Activated CD4-positive, alpha-beta T cell treated with anti-CD3 and anti-CD28 coated beads, Interleukin-2, Interleukin-6, amounts not matched to agents 100 ng/mL and 50 ng/mL, durations not matched to agents 16 hours and 8 hours (primary cell): ENCODE measurements at places on chromosomes 3 and 15.

DNA sequence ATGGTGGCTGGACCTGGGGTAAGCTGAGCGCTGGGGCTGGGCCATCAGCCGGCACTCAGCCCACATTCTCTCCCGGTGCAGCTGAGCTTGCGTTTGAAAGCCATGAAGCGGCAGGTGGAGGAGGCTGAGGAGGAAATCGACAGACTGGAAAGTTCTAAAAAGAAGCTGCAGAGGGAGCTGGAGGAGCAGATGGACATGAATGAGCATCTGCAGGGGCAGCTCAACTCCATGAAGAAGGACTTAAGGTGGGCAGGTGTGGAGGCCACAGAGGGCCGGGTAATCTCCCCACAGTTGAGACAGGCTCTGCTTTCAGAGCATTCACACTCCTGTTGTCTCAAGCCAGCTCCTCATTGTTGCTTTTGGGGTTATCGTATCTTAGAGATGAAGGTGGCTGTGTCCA, 45.7 kb upstream of the MYZAP start:
- no peak for DNase-seq

DNA sequence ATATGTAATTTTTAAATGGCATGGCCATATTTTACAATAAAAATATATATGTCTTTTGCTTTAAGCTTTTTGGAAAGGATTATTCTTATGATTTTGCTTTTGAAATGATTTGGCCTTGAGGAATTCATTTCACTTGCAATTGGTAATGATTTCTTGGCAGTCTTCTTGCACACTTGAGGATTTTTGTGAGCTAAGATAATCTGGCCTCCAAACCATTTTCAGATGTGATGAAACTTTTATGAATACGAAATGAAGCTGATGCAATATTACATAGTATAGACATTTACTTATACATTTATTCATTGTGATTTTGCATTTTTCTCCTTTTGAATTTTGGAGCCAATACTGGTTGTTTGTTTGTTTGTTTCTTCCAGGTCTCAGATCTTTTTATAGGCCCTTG, 6.4 kb upstream of the SH2D7 start:
- DNase-seq, result no peak

DNA sequence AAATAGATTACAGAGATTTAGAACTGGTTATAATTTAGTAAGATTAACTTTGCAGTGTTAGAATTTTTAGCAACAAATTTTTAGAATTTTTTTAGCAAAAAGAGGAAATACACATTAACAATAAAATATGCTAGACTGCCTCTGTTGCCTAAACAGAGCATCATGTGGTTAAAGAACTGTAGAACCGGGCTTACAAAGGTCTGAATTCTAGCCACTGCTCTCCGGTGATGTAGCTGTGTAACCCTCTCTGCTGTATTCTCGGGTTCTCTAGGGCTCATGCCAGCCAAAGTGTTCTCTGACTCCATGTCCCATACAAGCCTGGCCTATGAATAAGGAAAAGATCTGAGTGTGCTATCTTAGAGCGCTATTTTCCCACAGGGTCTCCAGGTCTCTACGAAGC, 2.9 kb upstream of the P2RY12 start:
- DNase-seq, result no peak

GRCh38 chr3:149593418-149594160, 64.2 kb downstream of the WWTR1 start:
- DNase-seq, result no peak

DNA sequence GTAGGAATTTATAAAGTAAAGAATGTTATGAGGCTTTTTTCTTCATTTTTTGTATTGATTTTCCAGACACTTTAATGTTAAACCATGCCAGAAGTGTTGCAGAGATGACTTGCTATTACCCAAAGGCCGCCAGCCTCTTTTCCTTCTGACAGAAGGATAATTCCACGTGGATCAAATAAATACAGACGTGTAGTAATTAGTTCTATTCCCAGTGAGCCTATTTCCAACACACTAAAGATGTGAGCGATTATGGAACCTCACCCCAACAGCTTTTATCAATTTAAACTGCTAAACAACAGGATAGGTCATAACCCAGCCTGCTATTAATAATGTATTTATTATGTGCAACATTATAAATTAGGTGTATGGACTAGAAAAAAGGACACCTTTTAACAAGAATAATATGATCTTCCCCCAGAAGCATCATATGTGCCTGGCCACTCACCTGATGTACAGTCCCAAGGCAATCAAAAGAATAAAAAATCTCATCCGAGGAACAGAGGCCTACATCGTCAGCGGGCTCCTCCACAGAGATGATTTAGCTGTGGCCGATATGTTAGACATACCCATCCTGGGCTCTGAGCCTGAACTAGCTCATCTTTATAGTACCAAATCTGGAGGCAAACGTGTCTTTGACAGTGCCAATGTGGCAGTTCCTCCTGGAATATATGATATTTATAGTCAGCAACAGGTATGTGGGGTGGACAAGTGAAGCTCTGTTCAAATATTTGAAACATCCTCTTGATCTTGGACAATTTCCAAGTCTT, 125.9 kb upstream of the C15orf61 start:
- DNase-seq, result no peak

DNA sequence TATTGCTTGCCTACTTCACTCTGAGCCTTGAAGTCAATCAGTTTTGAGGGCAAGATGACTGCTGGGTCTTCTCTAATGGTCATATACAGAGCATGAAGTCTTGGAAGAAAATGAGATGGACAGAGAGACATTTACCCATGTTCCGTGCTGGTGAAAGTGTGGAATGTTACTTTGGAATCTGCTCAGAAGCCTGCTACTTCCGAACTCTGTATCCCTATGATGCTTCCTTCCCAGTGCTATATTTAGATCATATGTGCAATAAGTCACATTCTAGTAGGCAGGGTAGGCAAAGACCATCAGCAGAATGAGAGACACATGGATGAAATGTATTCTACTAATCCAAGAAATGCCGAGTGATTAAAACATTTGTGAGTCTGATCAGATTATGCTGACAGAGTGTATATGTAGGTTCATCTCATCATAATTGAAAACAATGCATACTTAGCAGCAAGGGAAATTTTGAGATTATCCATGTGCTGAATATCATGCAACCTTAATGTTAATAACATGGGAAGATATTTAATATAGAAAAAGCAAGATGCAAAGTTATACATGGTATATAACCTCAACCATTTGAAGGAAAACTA, 60.5 kb downstream of the RAB7A start:
- DNase-seq, result no peak

DNA sequence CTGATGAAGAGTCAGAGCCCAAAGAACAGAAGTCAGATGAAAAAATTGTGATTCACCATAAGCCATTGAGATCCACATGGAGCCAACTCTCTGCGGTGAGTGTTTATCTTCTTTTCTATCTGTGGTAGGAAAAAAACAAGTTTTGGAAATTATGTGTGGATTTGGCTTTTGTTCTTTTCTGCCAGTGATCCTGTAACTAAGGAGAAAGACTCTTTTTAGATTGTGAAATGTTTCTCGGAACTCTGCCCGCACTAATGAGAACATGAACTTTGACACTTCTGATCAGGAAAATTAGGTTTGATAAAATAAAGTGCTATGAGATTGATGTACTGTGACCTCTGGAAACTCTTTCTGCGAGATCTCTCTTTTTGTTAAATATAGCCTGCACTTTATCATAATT, 8.4 kb downstream of the ARHGEF26 start:
- DNase-seq, result no peak

GRCh38 chr15:35399901-35400300, 146.1 kb downstream of the DPH6 start:
- no peak for DNase-seq

- DNase-seq, result no peak
Observed at GRCh38 chr15:31930967-31931366, 99.3 kb upstream of the CHRNA7 start.

GRCh38 chr3:123627673-123628670, 43.1 kb upstream of the HACD2 start:
- DNase-seq, result no peak

GRCh38 chr3:69566275-69566674, 173.0 kb upstream of the MITF start:
- no peak for DNase-seq

DNA sequence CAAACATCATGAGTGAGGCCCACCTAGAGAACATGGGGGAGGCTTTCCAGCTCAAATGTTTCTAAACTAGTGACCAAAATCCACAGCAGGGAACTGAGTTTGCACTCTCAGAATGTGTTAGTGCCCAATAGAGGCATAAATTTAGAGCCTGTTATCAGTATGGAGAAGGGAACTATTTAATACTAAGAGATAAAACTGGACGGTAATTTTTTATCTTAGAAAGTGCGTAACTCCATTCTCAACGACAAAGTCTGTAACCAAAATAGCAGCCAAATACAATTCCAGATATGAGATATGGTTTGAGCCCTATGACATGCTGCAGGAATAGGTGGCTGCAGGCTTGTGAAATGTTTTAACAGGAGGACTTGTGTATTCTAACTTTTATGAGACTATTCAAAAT, 3.5 kb downstream of the B3GALNT1 start:
- no peak for DNase-seq

GRCh38 chr15:28967066-28967465, 81.3 kb downstream of the APBA2 start:
- no peak for DNase-seq

DNA sequence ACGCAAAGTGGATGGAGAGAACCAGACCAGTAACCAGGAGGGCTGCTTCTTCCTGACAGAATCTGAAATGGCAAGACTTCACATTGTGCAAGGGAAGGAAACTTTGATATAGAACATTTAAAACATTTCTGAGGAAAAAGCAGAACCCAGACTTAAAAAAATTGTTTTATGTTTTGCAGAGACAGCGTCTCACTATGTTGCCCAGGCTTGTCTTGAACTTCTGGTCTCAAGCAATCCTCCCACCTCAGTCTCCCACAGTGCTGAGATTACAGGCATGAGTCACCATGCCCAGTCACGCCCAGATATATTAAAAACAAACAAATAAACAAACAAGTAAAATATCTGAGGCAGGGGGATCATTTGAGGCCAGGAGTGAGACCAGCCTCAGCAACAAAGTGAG, 46.2 kb downstream of the CRTAP start:
- DNase-seq, result no peak

GRCh38 chr15:74415966-74416916, 17.5 kb downstream of the SEMA7A start:
- no peak for DNase-seq

- DNase-seq, result no peak
Observed at GRCh38 chr3:59499000-59499399, 449.2 kb upstream of the CFAP20DC start.

DNA sequence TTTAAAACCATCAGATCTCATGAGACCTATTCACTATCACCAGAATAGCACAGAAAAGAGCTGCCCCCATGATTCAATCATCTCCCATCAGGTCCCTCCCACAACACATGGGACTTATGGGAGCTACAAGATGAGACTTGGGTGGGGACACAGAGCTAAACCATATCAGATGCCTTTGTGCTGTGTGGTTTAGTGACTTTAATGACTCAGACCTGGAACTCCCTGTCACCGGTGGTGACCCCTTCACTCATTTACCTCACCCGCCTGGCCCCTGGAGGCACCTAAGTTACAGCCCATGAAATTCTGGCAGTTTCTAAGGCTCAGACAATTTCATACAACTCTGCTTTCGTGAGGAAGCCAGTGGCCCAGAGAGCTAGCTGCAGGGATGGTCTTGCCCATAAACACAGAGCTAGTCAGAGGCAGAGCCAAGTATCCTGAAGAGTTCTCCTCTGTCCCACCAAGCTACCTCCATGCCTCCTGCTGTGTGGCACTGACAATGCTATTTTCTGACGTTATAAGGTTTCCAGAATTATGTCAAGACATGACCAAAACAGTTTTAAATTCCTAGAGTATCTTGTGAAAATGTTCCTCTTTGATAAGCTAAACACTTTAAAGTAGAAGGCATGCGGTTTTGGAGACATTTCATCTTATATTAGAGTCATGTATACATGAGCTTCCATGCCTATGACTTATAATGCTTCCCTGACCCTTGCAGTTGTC, 231.1 kb upstream of the IL12A start:
- no peak for DNase-seq

- DNase-seq, result no peak
Observed at GRCh38 chr15:49060710-49061495, 14.7 kb upstream of the SECISBP2L start.

DNA sequence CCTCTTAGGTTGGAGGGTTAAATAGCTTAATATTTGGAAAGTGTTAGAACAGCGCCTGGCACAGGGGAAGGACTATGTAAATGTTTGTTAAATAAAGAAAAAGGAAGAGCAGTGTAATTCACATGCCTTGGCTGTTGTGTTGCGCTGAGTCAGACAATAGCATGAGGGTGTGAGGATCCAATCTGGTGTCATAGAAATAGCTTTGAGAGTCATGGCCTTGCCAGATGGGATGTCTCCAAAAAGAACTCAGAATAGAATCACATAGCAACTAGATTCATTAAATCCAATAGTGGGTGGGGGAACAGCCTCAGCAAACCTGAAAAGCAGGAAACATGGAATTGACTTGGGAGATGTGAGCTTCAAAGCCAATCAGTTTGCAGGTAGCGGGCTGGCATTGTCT, 3.9 kb upstream of the RBSN start:
- no peak for DNase-seq

DNA sequence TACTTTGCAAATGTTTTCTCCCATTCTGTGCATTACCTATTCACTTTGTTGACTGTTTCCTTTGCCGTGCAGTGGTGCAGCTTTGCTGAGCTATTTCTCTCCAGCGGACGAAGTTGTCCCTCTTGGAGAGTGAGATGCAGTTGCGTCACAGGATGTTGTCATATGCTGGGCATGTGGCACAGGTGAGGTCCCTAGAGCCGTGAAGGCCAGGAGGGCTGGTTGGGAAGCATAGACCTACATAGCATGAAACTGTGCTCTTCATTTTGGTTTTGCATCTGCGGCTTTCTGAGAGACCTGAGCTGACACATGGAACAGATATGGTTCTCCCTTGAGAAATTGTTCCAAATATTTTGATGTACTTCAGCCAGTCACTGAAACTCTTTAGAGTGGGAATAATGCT, 108.5 kb downstream of the CACNA1D start:
- no peak for DNase-seq

- DNase-seq, result peak; percentile 90
Observed at GRCh38 chr3:97821774-97822358, at the start of gene CRYBG3. TSS of gene CRYBG3 (plus strand) at chr3:97822011. CDS start at chr3:97822207, 196 bp downstream.

DNA sequence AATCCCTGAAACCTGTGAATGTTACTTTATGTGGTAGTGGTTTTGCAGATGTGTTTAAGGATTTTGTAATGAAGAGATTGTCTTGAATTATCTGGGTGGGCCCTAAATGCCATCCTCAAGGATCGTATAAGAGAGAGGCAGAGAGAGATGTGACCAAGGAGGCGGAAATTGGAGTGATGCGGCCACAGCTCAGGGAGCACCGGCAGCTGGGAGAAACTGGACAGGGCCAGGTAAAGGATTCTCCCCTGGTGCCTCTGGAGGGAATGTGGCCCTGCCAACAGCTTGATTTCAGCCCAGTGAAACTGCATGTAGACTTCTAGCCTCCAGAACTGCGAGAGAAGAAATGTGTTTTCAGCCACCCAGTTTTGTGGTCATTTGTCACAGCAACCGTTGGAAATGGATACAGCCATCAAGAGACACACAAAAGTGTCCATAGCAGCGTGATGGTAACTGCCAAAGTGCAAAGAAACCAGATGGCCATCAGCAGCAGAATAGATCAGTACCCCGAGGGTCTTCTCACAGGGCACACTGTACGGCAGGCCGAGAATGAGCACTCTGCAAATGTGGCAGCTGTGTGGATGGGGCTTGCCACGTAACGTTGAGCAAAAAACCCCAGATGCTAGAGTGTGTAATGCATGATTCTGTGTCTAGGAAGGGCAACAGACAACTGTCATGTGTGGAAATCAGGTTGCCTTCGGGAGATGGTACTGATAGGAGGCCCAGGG, 12.2 kb downstream of the APBA2 start:
- DNase-seq, result no peak

- no peak for DNase-seq
Observed at GRCh38 chr15:22808761-22809280, 22.4 kb downstream of the NIPA1 start.

GRCh38 chr3:184171562-184171961, 3.1 kb upstream of the AP2M1 start:
- no peak for DNase-seq
